Muscle of back (tissue), 13 donors: ENCODE measurements at places on chromosomes 6 and 20.

DNA sequence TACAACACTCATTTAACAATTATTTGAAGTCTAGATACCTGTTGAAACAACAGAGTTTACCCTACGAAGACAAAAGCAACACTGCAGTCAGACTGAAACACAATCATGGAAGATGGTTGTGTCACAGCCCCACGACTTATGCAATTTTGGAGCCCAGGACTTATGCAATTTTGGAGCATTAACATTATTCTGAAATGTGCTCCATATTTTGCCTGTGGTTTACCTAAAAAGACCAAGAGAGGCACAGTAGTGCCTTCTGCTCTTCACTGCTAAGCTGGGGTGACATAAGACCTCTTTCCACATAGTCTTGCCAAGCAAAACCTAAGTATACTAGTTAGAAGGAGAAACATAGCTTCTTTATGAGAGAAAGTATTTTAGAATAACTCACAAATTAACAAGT lies 216.5 kb downstream of the PTPRK start:
- no peak for DNase-seq

- no peak for DNase-seq
These were observed 1813.6 kb upstream of the DEFB115 start for GRCh38 chr20:29443819-29444218.

DNA sequence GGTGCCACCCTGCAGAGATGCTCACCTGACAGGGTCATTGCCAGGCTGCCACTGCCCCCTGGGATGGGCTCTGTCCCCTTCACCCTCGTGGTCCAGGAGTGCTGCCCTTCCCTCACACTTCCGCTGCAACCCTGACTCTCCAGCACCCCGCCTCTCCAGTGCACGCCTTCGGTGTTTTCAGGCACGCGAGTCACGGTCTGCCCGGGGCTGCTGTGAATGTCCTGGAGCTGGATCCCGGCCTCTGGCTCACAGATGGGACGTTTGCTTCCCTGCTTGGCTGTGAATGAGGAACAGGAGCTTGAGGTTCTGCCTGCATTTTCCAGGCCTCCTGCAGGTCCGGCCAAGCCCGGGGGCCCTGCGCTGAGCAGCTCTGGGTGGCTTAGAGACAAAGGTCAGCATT lies 343.4 kb downstream of the SMOC2 start:
- peak; percentile 20 for DNase-seq

DNA sequence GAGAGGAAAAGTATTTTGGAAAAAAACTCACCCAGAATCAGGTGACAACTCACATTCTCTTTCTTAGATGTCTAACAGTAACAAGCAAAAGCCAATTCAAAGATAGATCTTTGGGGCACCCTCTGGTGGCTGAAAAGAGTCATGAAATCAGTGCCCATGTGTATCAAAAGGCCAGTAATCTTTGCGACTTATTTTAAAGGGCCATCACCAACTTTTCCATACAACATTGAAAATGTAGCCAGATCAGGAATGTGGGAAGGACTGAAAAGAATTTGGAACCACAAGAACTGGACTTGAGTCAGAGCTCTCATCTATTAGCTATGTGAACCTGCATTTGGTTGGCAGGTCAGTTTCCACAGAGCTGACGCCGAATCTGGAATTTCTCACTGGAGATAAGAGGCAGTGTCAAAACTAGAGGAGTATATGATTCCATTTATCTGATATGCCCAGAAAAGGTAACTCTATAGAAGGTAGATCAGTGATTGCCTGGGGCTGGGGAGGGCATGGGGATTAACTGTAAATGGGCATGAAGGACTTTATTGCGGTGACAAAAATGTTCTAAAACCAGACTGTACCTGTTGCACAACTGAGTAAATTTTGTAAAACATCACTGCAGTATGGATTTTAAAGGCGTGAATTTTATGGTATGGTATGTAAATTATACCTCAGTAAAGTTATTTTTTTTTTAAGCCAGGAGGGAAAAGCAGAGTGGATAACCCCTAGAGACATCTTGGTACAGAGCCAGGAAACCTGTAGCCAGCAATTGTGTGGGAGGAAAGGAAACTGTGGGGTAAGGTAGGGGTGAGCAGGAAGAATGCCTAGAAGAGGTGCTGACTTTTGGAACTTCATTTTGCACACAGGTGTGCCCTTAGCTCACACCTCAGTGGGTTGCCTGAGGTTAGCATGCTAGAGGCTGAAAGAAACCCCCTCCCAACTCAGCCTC lies 117.1 kb upstream of the ASF1A start:
- DNase-seq: peak; percentile 82

- DNase-seq: no peak
These were observed 102.5 kb upstream of the FAM8A1 start for GRCh38 chr6:17497535-17498095.

- no peak for DNase-seq
These were observed 286.2 kb upstream of the EXOC2 start for GRCh38 chr6:978937-979685.

DNA sequence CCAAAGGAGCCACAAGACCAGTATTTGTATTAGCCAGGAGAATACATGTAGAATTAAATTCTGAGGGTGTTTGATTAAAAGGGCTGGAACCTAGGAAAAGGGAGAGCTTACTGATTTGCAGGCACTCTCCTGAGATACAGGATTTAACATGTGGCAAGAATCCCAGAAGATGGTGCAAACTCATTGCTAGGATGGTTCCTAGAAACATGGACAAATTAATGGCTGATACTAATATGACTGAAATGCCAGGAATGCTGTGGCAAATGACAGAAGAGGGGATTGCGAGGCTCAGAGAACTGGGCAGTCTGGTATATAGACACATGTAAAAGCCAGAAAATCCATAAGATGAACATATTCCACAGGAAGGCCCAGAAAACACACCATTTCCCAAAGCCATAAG lies 118.1 kb downstream of the RWDD2A start:
- DNase-seq: no peak

DNA sequence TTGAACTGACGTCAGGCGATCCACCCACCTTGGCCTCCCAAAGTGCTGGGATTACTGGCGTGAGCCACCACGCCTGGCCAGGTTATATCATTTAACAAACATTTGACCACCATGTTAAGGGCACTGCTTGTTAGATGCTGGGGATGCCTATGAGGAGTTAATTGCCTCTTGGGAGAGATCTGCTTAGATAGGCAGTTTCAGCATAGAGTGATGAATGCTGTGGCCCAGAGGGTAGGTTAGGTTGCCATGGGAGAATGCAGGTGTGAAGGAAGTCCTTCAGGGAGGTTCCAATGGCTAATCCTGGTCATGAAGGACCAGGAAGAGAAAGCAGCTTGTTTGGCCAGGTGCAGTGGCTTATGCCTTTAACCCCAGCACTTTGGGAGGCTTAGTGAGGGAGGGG lies 17.0 kb downstream of the PHF20 start:
- no peak for DNase-seq

GRCh38 chr20:51388227-51388626 lies 154.3 kb downstream of the NFATC2 start:
- no peak for DNase-seq

DNA sequence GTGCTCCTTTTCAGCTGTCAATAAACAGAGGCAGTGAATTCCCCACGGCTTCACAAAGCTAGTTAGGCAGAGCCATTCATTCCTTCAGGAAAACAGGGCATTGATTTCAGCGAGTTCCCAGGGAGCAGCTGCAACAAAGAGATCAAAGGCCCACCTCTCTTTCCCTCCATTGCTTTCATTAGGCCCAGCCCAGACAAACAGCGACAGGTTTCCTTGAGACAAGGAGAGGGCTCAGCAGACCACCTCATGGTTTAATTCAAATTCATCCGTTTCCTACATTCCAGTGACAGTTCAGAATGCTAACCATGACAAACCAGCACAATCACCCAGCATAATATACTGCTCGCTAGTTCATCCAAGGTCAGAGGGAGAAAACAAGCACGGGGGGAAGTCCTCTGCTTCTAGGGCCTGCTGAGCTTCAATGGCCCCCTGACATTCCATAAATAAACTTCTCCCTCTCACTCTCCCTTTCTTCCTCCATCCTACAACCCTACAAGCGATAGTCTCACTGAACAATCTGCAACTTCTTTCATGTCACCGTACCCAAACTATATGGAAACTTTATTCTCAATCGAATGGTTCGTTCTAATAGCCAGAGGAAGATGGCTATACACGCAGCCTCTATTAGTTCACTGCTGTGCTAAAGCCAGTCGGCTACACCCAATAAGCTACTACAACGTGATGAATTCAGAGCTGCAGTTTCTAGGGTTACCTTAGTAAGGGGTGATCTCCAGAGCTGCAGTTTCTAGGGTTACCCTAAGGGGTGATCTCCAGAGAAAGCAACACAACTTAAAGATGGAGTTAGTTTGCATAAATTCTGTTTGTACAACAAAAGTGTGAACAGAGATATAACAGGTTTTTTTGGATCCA lies 34.7 kb downstream of the PLAGL1 start:
- no peak for DNase-seq

GRCh38 chr6:3771407-3772011 lies 20.0 kb upstream of the PXDC1 start:
- DNase-seq: no peak

DNA sequence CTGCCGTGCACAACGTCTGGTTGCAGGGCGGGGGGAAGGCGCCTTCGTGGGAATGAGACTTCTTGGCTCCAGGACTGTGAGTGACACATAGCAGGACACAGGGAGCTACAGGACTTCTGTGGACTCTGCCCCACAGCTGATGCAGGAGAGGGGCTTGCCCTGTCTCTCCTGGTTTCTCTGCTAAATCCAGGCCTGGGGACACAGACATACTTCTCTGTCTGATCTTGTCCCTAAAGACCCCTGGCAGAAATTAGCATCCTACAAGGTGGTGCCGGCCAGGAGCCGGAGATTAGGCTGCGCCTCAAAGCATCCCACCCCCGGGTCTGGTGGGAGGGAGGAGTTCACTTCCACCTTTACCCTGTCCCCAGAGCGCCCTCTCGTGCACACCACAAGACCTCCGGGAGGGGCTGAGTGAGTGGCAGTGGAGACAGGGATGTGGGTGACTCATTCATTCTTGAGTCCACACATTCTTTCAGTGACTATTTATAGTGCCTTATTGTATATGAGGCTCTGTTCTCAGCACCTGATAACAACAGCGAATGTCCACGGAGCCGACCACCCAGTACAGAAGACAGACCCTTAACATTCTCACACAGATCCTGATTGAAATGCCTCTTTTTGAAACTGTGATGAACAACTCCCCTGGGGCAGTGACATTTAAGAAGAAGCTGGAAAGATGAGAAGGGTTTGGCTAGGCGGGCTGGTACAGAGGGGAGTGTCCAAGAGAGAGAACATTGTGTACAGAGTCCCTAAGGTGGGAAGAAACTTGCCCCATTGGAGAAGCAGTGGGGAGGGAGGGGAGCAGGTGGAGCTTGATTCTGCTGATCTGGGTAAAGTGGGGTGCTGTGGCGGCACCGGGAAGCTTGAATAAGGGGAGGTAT lies 39.0 kb downstream of the GMPR start:
- peak; percentile 63 for DNase-seq

GRCh38 chr6:33926451-33926850 lies 122.6 kb upstream of the MLN start:
- DNase-seq: no peak
